ENCODE measurements at places on chromosomes 3 and 15.
A peak's percentile ranks its signal among the peaks of the same experiment; 100 is the strongest.

- no peak for DNase-seq
These were observed 6.1 kb upstream of the ZNF609 start for GRCh38 chr15:64454282-64454681.

DNA sequence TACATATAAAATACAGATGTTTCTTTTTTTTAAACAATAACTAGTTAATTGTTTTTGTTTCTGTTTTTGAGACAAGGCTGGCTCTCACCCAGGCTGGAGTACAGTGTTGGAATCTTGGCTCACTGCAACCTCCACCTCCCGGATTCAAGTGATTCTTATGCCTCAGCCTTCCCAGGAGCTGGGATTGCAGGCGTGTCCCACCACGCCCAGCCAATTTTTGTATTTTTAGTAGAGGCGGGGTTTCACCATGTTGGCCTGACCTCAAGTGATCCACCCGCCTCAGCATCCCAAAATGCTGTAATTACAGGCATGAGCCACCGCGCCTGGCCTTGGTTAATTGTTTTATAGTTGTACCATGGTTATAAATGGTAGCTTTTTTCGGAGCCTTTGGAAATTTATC is 72.3 kb downstream of the PIAS1 start:
- no peak for DNase-seq

DNA sequence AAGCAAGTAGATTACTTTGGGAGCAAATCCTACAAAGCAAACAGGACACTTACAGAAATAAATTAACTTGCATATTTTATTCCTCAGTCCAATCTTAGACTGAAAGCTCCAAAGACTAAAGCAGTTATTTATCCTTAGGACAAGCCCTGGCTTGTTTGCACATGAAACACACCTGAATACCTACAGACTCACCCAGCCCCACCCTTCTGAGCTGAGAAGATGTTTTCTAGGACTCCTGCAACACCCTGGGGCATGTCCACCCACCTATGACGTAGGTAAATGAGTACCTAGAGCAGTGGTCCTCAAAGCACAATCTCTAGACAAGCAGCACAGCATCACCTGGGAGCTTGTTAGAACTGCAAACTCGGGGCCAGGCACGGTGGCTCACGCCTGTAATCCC is 80.8 kb downstream of the ANXA2 start:
- DNase-seq, result no peak

- no peak for DNase-seq
These were observed 9.4 kb downstream of the VHL start for GRCh38 chr3:10150987-10151386.

- DNase-seq, result no peak
These were observed 403.2 kb downstream of the MECOM start for GRCh38 chr3:169260296-169260695.

GRCh38 chr3:105369500-105370371 is 3.0 kb downstream of the ALCAM start:
- peak; percentile 71 for DNase-seq

- no peak for DNase-seq
These were observed 34.1 kb upstream of the RARRES1 start for GRCh38 chr3:158766364-158766763.

GRCh38 chr3:10930666-10931040 is 61.9 kb upstream of the SLC6A1 start:
- DNase-seq, result no peak

DNA sequence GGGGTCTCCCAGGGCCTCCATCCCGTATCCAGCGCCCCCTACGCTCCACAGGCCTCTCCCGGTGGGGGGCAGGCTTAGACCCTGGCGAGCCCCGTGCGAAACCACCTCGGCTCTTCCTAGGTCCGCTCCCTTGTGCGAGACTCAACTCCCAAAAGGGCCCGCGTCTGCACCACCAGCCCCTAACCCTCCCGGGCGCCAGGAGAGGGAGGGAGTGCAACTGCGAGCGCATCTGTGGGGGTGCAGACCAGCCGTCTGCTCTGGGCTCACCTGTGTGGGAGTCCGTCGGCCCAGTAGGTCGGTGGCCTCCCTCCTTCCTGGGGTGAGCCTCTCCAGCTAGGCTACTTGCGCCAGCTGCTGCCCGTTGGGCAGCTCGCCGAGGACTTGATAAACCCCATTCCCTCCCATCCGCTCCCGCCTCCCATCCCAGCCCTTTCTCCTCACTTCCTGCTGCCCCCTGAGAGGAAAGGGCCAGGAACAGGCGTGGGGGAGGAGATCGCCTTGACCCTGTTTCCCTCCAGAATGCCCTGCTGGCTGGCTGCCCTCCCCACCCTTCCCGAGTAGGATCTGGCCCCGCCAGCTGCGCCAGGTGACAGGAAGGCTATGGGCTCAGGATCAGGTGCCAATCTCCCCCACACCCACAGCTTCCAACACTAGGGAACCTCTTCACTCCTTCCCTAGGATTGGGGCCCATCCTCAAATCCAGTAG is at the start of gene HYAL2:
Gene HYAL2 (minus strand): TSS at position 360 of the 706 bp plus-strand sequence. CDS start 2,256 bp downstream, outside the sequence.
- DNase-seq, result no peak

- DNase-seq, result peak; percentile 42
These were observed 451.1 kb upstream of the KCNMB2 start for GRCh38 chr3:178084938-178085816.

- DNase-seq, result no peak
These were observed 60.3 kb upstream of the PDZRN3 start for GRCh38 chr3:73685061-73685460.

DNA sequence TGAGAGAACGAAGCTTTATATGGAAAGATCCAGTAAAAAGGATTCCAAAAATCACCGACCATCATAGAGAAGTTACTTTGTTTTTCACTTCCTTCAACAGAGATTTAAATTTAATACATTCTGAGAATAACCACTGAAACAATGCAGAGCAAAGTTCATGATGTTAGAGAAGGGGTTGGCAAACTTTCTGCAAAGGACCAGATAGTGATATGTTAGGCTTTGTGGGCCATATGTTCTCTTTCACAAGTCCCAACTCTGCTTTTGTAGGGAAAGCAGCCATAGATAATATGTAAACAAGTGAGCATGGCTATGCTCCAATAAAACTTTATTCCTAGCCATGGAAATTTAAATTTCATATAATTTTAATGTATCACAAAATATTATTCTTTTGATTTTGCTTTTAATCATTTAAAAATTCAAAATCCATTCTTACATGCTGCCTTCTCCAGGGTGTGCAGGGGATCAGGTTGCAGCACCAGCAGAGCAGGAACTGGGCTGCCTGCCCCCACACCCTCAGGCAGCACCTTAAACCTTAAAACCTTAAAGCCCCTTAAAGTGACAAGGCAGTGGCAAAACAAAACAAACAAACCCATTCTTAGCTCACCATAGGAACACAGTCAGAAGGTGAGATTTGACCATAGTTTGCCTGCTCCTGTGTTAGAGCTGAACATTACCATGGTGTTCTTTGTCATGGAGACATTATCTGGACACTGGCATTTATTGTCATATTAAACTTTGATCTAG is 16.9 kb upstream of the IGSF10 start:
- DNase-seq, result no peak

- DNase-seq, result no peak
These were observed 136.3 kb downstream of the NSMCE3 start for GRCh38 chr15:29133321-29133720.

- no peak for DNase-seq
These were observed 52.2 kb upstream of the IGF1R start for GRCh38 chr15:98596131-98596530.

- peak; percentile 68 for DNase-seq
These were observed 31.3 kb upstream of the RAB6B start for GRCh38 chr3:133926736-133927539.

GRCh38 chr3:183518491-183519251 is 36.8 kb downstream of the KLHL6 start:
- DNase-seq, result no peak

DNA sequence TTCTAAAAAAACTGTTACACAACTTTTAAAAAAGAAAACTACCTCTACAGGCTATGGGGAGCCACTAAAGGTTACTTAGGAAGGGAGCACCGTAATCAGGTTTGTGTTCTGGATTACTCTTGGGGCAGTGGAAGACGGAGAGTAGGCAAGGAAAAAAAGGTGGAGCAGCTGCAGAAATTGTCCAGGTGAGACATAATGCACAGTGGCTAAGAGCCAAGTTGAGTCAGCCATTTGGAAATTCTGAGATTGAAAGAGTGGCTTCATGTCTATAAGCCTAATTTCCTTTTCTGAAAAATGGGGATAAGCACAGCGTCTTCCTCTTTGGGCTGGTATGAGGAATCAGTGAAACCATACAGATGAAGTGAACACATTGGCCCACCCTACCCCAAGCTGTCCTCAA is 195.2 kb downstream of the CADPS start:
- DNase-seq, result no peak

DNA sequence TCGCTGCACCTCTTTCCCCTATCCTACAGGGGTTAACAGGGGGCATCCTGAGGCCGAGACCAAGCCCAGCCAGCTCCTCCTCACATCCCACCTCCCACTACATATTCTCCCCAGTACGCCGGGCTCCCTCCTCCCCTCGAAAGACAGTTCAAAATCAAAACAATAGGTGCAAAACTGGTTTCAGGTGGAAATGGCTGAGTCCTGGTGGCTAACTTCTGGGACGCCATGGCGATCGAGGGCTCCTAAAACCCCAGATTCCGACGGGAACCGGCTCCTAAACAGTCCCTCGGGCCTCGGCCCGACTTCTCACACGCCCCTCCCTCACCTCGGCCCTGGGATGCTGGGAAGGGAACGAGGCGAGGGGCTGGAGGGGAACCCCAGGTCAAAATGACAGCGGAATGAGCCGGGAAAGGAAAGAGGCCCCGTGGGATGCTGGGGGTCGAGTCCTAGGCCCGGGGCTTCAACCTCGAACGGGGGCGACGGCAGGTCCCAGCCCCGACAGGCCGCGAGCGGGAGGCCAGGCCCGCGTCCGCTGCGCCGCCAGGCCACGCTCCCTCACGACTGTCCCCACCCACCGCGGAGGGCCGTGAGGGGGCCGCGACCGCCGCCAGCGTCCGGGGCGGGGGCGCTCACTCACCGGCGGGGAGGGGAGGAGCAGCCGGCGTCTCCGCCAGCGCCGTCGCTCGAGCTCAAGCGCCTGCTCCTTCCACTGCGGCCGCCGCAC is 492 bp downstream of the TMCC1 start:
- DNase-seq, result no peak

DNA sequence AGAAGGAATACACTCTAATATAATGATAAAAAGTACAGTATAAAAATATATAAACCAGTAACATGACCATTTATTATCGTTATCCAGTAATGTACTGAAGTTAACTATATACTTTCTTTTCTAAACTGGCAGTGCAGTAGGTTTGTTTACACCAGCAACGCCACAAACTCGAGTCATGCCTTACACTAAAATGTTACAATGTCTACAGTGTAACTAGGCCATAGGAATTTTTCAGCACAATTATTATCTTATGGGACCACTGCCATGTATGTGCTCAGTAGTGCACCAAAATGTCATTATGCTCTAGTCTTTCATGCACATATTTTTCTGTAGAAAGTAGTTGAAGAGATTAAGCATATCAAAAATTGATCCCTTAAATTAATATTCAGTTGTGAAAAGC is 609.8 kb upstream of the BCHE start:
- DNase-seq, result no peak

- DNase-seq, result peak; percentile 54
These were observed 381.0 kb upstream of the RGMA start for GRCh38 chr15:93469994-93470393.

DNA sequence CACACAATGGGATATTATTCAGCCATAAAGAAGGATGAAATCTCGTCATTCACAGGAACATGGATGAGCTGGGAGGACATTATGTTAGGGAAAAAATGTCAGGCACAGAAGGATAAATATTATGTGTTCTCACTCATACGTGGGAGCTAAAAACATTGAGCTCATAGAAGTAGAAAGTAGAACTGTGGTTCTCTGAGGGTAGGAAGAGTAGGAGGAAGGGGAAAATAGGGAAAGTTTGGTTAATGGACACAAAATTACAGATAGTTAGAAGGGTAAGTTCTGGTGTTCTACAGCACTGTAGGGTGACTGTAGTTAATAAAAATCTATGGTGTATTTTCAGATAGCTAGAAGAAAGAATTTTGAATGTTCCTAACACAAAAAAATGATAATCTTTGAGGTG is 102.6 kb upstream of the LIPC start:
- no peak for DNase-seq

DNA sequence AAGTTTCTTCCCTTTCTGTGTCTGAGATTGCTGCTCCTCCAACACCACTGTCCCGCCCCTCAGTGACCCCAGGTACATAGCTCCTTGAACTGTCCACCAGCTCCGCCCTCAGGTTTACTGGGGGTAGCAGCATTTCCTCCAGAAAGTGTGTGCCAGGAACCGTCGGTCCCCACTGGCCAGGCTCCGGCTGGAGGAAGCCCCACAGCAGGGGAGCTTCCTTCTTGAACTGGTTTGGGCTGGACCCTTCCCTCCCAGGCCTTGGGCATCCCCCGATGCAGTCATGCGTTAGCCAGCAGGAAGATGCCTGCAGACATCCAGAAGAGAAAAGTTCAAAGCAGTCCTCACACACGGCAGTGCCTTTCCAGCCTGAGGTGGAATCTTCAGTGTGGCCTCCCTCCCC is 19.7 kb downstream of the PAK6 start:
- peak; percentile 32 for DNase-seq

DNA sequence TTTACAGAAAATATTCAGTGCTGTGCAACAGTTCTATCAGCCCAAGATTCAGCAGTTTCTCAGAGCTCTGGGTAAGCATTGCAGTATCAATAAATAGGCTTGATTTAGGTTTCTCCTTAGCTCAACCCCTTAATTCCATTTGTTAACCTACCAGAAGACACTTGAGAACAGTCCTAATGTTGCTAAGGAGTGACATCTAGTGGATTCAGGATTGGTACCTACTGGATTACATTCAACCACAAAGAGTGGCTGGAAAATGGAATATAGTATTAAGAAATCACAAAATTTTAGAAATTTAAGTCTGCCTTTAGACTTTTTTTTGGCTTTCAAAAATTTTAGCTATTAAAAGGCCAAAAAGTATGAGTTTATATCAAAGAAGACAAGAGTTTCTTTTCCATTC is 34.7 kb downstream of the POLG start:
- DNase-seq, result peak; percentile 15

GRCh38 chr15:38532728-38533127 is 31.9 kb downstream of the RASGRP1 start:
- no peak for DNase-seq

GRCh38 chr3:43418601-43419272 is 132.4 kb downstream of the SNRK start:
- no peak for DNase-seq
